Stimulated activated CD8-positive, alpha-beta memory T cell treated with anti-CD3 and anti-CD28 coated beads, Interleukin-15, amount 100 ng/mL, for 24 hours (primary cell): ENCODE measurements at places on chromosomes 2 and 18.

DNA sequence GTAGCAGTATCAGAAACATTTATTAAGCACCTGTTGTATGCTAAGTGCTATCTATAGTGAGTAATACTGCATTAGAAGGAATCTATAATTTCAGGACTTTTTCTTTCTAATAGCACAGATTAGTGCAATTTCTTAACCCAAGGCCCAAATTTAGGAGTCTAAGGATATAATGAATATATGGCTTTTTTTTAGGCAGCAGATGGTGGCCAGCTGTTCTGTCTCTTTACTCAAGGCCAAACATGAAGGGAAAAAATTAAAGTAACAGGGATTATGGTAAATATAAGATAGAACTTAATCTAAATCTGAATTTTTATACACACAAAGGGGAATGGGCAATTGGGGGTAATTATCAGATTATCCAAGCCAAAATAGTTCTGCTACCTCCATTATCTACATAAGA lies 230.6 kb upstream of the SP5 start:
- DNase-seq: no peak

DNA sequence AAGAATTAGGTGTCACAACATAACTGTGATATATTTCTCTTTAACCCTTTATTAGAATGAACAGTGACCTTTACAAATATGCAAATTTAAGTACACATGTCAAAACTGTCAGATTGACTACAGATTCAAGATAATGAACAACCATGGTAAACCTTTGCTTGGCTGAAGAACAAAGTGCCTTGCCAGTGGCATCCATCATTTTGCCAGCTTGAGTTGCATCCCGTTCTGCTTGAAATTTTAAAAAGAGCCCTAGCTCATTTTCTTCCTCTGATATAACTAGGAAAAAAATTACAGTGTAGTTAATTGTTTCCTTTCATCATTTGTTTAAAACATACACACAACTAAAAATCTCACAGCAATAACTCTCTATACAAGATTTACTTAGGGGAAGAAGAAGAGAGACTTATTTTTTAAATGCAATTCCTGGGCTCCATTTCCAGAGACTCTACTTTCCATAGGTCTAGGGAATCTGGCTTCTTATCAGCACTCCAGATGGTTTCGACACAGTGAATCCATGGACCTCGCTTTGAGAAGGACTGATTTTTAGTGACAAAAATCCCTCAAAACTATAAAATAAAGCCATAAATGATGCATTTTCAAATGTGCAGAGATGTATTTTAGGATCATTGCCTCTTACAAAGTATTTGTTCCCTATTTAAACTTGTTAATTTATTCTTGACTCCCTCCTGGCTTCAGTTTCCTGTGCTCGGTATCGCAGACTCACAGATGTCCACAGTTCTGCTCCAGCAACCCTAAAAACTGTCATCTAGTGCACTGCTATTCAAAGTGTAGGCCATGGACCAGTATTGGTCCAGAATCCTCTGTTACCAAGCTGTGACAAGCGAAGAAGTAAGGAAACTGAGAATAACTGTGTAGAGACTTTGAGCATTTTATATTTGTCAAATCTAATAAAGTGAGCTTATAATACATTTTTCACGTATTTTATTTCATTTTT lies 50.1 kb downstream of the ICA1L start:
- no peak for DNase-seq

DNA sequence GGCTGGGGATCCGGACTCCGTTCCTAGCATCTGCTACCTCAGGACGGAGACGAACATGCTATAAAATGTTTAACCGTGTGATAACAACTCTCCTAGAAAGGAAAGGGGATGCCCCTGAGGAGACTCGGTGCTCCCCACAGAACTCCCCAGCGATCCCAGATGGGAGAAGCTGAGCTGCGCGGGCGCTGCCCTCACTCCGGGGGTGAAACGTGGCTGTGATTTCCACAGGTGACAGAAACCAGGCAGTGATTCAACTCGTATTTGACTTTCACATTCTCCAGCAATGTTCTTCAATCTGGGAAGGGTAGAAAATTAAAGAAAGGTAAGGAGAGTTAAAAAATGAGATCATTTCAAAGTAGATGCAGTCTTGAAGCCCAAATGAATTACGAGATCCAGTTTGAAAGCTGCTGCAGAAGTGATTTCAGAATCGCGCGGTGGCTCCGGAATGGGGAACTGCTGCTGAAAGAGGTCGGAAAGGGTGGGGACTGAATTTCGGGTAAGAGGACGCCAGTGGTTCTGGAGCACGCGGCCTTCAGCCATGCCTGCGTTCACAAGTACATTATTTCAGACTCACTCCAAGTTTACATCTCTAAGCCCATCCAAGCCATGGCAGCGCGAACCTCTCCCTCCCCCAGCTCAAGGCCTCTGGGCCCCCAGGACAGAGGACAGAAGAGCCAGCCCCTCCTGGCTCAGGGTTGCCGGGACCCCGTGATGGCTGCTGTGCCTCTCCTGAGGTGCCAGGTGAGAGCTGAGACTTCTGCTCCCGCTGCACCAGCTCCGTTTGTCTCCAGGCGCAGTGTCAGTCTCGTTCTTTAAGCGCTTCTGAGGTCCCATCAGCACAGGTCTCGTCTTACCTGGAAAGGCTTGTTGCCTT lies 39.5 kb downstream of the ADNP2 start:
- DNase-seq: no peak

GRCh38 chr2:172446474-172447063 lies 19.2 kb downstream of the ITGA6 start:
- no peak for DNase-seq

GRCh38 chr18:67074309-67074708 lies 442.2 kb downstream of the DSEL start:
- no peak for DNase-seq

DNA sequence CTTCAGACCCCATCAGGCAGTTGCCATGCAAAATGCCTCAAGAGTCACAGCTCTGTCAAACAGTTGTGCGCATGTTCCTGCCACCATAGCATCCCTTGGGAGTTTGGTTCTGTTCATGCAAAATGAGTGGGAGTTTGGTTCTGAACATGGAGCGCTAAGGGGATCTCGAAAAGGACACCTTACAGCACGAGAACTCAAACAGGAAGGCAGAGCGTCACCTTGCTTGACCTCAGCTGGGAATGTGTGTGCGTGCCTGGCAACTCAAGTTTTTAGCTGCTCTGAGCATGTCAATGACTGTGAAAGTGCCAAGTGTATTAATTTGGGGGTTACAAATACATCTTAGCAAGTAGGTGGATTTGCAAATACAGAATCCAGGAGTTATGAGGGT lies 16.6 kb downstream of the MALL start:
- DNase-seq: no peak

- no peak for DNase-seq
Observed at GRCh38 chr2:36482576-36483214, 115.3 kb downstream of the FEZ2 start.
